ENCODE measurements at places on chromosomes 1 and 21.

DNA sequence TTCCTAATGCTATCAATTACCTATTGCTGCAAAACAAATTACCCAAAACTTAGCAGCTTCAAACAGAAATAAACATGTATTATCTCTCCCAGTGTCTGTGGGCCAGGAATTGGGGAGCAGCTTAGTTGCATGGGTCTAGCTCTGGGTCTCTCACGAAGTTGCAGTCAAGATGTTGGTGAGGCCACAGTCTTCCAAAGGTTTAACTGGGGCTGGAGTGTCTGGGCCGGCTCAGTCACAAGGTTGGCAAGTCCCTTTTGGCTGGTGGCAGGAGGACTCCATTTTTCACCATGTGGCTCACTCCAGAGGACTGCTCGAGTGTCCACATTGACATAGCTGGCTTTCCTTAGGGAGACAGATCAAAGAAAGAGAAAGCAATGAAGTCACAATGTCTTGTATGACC lies 5.0 kb upstream of the LRP8 start:
- no peak for DNase-seq

DNA sequence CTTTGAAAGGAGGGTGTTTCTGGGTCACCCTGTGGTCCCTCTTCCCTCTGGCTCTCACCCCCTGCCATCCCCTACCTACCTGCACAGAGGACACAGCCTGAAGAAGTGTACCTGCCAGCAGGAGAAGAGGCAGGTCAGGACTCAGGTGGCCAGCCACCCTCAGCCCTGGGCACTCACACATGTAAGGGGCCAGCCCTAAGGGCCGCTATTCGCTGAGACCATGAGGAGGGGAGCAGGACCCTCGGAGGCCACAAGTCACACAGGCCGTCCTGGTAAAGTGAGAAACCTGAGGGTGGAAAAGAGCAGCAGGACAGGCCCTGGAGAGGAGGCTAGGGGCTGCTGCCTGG lies 1.2 kb downstream of the ZNF692 start:
- DNase-seq: no peak

- DNase-seq: no peak
These were observed 10.7 kb downstream of the NKAIN1 start for GRCh38 chr1:31228986-31229385.

GRCh38 chr1:242826701-242827336 lies 302.3 kb upstream of the PLD5 start:
- peak; percentile 79 for DNase-seq

DNA sequence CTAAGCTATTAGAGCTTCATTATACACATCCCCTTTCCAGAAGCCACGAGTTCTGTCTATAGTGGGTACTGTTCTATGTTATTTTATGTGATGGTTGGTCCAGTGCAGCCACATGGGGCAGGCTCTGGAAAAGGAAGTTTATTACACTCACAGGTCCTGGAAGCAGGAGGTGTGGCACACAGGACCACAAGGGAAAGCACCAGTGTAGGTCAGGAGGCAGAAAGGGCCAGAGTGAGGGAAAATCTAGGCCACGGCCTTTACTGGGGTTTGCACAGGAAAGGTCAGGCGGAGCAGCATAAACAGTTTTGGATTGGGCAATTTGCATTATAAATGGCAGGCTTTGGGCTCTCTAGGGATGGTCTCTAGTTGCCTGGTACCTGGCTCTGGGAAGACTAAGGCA lies 21.8 kb upstream of the CNIH3 start:
- DNase-seq: no peak

GRCh38 chr1:164759144-164759920 lies 200.3 kb downstream of the PBX1 start:
- no peak for DNase-seq

DNA sequence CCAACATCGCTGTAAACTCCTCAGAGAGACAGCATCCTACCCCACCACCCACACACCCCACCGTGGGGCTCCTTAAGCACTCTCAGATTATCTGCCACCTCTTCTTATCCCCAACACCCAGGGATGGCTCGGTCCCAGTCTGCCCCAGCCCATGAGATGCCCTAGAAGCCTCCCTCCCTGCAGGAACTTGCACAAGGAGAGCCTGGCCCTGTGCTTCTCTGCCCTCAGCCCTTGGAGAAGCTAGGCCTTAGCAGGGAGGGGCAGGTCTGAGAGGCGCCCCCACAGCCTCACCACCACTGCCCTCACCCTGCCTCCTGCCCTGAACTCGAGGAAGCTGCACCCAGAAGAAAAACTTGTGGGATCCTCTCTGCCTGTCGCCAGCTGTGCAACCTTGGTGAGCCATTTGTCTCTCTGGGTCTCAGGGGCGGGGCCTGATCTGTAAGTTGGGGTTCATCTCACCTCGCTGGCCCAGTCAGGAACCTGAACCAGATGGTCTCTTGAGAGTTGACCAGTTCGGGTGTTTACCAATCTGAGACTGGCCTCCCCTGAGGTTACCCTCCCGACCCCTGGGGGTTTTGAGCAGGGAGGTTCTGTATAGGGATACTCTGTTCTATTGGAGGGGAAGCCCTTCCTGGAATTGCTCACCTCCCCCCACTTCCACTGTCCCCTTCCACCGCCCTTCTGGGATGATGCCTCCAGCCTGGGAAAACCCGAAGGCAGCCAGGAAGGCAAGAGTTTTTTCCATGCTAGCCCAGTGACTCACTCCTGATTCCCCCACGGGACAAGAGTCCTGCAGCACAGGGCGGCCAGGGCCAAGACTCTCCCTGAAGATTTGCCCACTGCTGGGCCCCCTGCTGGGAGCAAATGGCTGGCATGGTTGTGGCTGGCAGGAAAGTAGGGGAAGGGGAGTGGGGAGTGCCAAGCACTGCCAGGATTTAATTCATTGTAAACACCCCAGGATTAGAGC lies at the start of gene S100A3:
Gene S100A3, minus strand, starts transcription at position 537 of the 967 bp plus-strand sequence. CDS start 773 bp downstream, outside the sequence.
- peak; percentile 91 for DNase-seq

DNA sequence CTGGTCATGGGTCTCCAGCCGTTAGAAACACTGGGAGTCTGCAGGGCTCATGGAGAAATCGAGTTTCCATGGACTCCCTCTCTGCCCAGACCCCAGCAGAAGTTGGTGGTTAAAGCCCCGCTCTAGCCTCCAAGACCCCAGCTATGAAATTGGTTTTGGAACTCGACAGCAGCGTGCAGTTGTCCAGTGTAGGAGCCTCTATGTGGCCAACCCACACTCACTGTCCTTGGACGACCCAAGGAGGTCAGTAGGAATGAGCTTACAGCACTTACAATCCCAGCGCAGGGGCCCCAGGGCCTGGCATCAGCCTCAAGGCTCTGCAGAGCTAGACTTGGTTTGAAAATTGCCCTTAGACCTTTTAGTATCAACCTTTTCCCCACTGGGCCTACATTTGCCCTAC lies 3.2 kb upstream of the PRDM16 start:
- no peak for DNase-seq

DNA sequence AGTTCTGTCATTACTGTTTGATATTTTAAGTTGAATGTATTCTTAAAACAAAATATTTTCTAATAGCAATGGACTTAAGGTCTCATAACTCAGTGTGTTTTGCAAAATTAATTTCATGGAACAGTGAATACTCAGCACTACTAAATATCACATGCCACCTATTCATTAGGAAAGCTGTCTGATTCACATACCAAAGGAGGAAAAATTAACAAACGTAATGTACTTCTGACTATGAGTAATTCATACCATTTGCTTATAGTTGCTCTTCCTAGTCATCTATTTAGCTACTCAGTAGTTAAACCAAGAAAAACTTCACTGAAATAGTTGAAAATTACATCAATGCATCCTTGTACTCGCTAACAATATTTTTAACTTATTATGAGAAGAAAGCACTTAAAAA lies 35.2 kb downstream of the TP53BP2 start:
- DNase-seq: no peak

DNA sequence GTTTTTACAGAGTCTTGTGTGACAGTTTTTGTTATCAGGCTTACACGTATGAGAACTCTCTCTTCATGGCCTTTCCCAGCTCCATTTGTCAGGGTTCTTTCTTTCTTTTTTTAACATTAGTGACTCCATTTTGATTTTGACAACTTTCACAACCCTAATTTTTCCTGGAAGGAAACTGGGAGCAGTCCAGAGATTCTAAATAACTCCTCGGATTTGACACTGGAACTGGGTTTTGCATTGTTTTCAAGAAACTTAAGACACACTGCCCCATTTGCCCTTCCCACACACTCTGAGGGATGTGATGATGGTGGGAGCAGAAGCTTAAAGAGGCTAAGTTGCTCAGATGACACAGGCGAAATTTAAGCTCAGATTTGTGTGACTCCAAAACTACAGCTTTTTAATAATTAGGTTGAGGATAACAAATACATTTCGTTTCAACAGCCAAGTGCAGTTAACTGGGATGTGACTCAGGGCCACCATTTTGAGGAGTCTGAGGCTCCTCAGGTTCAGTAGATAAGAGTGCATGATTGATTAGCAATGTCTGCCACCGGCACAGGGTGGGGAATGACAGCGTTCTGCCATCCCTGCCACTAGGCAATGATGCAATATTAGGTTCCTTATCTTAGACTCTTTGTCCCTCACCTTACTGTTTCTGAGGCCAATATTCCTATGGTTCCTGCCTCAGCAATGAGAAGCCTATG lies 95.1 kb upstream of the ATP1A1 start:
- no peak for DNase-seq

GRCh38 chr1:101193733-101194169 lies 43.1 kb upstream of the S1PR1 start:
- DNase-seq: no peak

GRCh38 chr1:215932558-215932957 lies 365.5 kb downstream of the KCTD3 start:
- DNase-seq: no peak

GRCh38 chr1:58572690-58573089 lies 4.4 kb downstream of the TACSTD2 start:
- DNase-seq: no peak
